GF-D8 (cell line): ENCODE measurements at places on chromosomes 6 and 20.

DNA sequence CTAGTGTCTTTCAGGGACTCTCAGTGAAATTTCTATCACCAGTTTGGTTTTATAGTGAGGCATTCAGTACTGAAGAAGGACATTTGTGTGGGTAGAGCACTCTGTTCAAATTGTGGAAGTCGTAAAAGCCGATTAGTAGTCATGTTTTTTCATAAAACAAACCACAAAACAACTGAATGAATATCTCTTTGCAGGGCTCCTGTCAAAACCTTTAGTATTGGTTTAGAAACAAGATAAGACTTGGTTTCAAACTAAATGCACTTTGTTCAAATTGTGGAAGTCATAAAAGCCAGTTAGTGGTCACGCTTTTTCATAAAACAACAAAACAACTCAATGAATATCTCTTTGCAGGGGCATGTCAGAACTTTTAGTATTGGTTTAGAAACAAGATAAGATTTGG is 23.8 kb downstream of the ADGRF4 start:
- peak; percentile 21 for DNase-seq

DNA sequence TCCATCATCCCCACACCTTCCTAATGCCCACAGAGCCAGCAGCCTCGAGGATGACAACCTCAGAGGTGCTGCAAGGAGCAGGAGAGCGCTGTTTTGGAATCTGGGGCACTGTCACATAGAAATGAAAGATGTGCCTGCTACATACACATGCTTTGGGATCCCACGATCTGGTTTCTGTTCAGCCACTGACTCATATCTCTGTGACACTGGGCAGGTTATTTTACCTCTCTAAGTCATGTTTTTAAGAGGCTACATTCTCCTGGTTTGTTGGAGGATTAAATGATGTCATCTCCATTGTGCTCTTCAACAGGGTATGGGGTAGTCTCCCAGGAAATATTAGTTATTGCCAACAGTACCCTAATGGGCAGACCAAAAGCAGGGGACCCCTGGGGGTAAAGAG is 32.6 kb upstream of the TAB2 start:
- no peak for DNase-seq

- DNase-seq, result peak; percentile 33
Measured at GRCh38 chr6:33279971-33280511, 3.1 kb downstream of the B3GALT4 start.

DNA sequence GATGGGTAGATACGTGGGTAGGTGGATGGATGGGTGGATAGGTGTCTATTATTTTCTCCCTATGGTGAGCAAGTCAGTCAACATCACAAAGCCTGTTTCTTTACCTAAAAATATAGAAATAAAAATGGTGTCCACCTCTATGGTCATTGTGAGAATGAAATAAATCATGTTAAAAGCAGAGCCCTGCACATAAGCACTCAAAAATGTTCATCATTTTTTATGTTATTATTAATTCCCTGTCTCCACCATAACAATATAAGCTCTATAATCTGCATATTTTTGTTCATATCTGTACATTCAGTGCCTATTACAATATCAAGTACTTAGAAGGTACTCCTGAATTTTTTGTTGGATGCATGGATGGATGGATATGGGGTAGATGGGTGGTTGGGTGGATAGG is 177.6 kb downstream of the ZMYND8 start:
- DNase-seq, result no peak

- DNase-seq, result peak; percentile 45
Measured at GRCh38 chr20:13800728-13801134, 15.9 kb downstream of the NDUFAF5 start.

DNA sequence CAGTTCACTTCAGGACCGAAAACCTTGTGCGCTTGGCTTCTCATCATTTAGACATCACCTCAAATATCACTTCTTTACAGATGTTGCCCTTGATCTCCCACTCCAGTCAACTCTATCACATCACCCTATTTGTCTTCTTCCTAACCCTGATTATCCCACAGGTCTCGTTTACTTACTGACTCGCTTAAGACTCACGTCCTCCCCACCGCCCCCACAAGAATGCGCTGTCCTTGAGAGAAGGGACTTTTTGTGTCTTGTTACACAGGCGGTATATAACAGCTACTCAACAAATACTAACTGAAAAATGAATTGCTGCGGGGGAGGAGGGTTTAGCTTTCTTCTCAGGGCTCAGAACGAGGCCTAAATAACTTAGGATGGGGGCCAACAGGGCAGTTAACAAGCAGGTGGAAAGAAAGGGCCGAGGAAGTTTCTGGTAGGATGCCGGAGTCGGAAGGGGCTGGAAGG is 527 bp downstream of the TOMM34 start:
- DNase-seq, result no peak

DNA sequence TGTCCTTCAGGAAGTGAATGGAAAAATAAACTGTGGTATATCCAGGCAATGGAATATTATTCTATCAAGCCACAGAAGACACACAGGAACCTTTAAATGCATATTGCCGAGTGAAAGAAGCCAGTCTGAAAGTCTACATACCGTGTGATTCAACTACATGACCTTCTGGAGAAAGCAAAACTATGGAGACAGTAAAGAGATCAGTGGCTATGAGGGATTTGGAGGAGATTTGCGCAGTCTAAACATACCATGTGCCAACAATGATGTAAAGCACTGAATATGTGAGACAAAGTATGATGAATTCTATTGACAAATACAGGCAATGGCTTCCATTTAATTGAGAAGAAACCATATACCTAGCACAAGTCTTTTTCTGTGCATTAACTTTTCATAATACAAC is 518.3 kb upstream of the ZNF337 start:
- no peak for DNase-seq

DNA sequence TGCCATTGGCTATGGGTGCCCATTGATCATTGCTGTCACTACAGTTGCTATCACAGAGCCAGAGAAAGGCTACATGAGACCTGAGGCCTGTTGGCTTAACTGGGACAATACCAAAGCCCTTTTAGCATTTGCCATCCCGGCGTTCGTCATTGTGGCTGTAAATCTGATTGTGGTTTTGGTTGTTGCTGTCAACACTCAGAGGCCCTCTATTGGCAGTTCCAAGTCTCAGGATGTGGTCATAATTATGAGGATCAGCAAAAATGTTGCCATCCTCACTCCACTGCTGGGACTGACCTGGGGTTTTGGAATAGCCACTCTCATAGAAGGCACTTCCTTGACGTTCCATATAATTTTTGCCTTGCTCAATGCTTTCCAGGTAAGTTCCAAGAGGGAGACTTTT is 16.4 kb downstream of the ADGRF4 start:
- DNase-seq, result no peak

- DNase-seq, result no peak
Measured at GRCh38 chr6:1027109-1027794, 284.6 kb upstream of the FOXQ1 start.

GRCh38 chr6:5081955-5082354 is 3.2 kb upstream of the PPP1R3G start:
- DNase-seq, result no peak

GRCh38 chr6:3627501-3627900 is 124.0 kb downstream of the PXDC1 start:
- no peak for DNase-seq

- DNase-seq, result no peak
Measured at GRCh38 chr6:122722746-122723145, 56.8 kb upstream of the FABP7 start.

DNA sequence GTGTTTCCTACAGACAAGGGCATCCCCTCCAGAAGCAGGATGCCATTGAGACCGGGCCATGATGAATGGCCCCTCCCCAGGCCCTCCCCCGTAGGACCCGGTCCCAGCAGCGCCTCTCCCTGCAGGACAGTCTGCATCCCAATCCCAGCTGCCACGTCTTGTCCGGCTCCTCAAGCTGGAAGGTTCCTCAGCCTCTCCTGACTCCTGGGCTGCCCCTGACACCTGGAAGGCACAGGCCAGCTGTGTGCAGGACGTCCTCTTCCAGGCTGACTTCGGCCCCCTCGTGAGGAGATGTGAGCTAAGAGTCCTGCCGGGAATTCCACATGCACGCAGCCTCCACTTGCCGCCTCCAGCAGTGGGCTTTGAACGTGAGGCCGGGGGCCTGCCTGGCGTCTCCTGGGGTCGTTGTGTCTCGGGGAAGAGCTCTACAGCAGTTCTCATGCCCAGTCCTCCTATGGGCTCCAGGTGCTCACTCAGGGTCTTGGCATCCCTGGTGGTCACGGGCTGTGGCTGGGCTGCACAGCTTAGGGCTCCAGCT is 64.4 kb downstream of the TAF4 start:
- no peak for DNase-seq

GRCh38 chr6:143634486-143634885 is 43.3 kb upstream of the PHACTR2 start:
- DNase-seq, result no peak

- DNase-seq, result no peak
Measured at GRCh38 chr6:156627524-156627923, 149.7 kb upstream of the ARID1B start.

- DNase-seq, result no peak
Measured at GRCh38 chr6:134802426-134803058, 147.4 kb downstream of the ALDH8A1 start.

DNA sequence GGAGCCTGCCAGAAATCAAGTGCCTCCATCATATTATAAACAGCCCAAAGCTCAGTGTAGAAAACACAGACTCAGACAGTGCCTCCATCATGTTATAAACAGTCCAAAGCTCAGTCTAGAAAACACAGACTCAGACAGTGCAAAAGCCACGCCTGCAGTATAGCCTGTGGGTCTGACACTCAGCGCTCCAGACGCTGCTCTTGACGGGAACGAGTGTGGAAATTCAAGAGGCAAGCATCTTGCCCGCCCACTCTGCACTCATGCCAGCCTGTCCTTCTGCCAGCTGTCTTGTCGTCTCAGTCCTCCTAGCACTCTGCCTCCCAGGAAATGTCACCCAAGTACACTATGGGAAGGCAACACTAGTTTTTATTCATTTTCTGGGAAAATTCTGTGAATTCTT is 274.2 kb upstream of the CDH4 start:
- DNase-seq, result no peak

GRCh38 chr6:14148471-14148870 is 30.9 kb downstream of the CD83 start:
- no peak for DNase-seq

DNA sequence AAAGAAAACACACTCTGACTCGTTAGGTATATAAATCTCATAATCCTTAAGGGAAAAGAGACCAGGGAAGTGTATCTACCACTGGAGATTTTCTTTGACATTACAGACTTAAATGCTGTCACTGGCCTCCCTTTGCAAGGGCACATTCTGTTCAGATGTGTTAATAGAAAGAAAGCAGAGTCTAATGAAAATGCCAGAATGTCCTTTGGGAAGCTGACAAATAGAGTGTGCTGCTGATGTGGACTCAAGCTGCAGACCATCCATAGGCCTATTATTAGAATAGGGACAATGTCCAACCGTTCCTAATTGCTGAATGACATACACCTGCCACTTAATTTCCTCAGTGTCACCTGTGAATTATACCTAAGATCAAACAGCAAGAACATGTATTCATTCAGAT is 41.2 kb downstream of the SLC35D3 start:
- no peak for DNase-seq
